ENCODE measurements at places on chromosomes 13 and 19.

GRCh38 chr13:20239748-20240147 is 7.6 kb upstream of the GJB6 start:
- DNase-seq: no peak

DNA sequence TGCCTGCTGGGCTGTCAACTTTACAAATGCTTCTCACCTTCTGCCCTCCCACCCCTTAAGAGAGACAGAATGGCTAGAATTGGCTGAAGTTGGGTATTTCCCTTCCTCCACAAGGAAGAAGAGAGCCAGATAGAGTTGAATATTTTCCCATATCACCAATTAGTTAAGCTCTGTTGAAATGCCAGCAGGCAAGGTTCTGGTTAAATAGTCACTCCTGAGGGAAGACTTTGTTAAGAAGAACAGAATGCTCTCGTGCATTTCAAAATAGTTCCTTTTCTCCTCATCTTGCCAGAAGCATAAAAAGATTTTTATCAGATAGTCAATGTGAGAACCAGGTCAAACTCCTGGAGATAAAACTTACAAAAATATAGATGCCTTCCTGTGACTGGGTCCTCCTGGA is 2857.0 kb upstream of the PCDH20 start:
- DNase-seq: no peak

- DNase-seq: no peak
Observed at GRCh38 chr13:32587811-32588170, 1.5 kb downstream of the PDS5B start.

- no peak for DNase-seq
Observed at GRCh38 chr19:46715620-46715974, 1.3 kb downstream of the PRKD2 start.

GRCh38 chr13:38239874-38240273 is 109.8 kb upstream of the UFM1 start:
- DNase-seq: no peak

GRCh38 chr19:5993648-5994358 is 15.9 kb upstream of the RANBP3 start:
- peak; percentile 30 for DNase-seq

GRCh38 chr13:20160306-20161274 is at the start of gene GJA3:
TSS of gene GJA3 (minus strand) at chr13:20161052. CDS start at chr13:20143288, 17,764 bp downstream.
- DNase-seq: peak; percentile 17

DNA sequence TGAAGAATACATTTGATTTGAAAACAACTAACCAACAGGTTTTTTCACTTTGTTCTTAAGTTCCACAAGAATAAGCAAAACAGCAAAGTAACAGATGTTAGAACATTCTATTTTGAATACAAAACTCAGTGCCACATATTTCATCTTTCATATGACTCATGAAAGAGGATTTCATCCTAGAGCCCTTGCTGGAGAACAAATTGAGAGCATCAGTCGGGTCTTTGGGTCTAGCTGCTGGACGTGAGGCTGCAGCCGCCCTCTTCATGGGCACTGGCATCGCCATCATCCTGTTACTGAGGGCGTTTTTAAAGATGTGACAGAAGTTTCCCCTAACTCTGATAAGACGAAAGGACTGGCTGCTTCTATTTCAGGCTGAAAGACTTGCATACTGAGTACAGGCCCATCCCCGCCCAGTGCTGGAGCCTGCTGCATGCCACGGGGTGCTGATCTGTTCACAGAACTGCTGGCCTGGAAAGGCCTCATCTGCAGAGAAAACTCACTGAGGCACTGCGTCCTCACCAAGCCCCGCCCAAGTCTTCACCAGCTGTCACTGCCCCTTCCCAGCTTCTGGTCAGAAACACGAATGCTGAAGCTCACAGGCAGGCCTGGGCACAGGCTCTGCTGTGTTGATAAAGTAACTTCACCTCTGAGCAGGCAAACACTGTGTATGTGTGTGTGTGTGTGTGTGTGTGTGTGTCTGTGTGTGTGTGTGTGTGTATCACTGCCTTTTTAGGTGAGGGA is 101.4 kb downstream of the TUBGCP3 start:
- no peak for DNase-seq

- no peak for DNase-seq
Observed at GRCh38 chr13:79604752-79605151, 123.8 kb downstream of the NDFIP2 start.

GRCh38 chr13:95822303-95822702 is 145.4 kb downstream of the DNAJC3 start:
- no peak for DNase-seq

- no peak for DNase-seq
Observed at GRCh38 chr19:22260499-22260898, 25.7 kb upstream of the ZNF729 start.

DNA sequence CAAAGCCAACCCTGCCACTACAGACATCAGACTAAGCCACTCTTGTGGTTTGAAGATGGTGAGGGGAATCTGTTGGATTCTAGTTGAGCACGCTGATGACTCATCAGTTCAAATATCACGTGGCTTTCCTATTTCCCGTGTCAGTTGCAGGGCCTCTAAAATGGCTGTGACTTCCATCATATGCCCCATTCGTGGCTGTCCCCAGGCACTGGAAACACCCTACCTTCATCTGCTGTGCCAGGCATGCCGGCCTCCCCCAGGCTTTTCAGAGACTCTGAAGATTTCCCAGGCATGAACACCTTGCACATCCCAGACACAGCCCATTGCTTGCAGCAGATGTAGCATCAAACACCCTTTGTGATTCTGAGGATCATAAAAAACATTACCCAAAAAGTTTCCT is 659.9 kb downstream of the UQCRFS1 start:
- DNase-seq: peak; percentile 9

- no peak for DNase-seq
Observed at GRCh38 chr13:37216331-37216730, 110.9 kb upstream of the CSNK1A1L start.

DNA sequence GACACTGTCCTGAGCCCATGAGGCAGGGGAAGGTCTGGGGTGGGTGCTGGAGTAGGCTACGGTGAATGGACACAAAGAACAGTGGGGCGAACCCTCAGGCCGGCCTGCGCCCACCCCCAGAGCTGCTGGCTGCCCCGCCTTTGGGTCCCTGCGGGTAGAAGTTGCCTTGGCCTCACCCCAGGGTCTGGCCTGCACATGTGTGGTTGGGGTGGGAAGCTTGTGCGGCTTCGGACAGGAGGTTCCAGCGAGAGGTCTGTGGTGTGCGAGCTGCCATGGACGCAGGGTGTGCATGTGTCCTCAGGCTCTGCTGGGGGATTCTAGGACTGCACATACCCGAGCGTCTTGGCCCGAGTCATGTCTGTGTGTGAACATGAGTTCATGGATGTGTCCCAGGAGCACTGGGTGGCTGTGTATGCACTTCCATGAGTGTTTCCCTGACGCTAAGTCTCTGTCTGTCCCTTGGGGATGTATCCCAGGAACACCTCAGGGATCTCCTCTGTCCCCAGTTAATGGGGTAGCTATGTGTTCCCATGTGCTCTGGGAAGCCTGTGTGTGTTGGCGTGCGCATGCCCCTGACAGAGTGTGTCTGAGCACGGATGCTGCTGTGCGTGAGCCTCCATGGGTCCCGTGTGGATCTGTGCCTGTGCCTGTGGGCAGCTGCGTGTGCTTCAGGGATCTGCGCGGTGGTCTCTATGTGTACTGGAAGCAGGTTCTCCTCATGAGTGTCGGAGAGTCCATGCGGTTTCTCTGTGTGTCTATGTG is 20.8 kb upstream of the POU2F2 start:
- no peak for DNase-seq

DNA sequence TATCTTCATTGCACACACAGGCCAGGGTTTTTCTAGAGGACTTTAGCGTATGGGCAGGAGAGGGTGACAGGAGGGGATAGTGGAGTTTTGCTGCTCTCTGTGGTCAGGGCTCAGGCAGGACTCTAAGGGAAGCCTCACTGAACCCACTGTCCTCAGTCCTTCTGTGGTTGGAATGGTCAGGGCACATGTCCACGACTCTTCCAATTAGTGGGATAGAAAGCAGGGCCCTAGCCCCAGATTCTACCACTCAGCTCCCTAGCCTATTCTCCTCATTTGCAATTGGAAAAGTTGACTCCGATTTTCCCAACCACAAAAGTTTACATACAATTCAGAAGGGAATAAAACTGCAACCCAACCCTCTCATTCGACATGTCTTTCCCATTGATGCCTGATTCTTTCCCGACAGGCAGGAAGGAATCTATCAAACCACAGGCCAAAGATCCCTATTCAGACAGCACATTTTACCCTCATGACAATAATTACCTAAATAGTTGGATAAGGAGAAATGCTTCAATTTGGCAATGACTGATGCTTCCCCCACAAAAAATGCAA is 38.2 kb downstream of the TGDS start:
- peak; percentile 11 for DNase-seq

DNA sequence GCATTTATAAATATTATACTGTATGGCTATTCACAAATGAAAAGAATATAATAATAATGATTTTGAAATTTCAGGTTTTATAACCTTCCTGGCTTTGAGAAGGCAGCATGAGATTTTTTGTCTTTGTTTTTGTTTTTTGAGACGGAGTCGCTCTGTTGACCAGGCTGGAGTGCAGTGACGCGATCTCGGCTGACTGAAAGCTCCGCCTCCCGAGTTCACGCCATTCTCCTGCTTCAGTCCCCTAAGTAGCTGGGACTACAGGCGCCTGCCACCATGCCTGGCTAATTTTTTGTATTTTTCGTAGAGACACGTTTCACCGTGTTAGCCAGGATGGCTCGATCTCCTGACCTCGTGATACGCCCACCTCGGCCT is 64.1 kb downstream of the ZNF429 start:
- DNase-seq: peak; percentile 6

GRCh38 chr19:13220847-13221246 is 70.6 kb downstream of the IER2 start:
- no peak for DNase-seq

DNA sequence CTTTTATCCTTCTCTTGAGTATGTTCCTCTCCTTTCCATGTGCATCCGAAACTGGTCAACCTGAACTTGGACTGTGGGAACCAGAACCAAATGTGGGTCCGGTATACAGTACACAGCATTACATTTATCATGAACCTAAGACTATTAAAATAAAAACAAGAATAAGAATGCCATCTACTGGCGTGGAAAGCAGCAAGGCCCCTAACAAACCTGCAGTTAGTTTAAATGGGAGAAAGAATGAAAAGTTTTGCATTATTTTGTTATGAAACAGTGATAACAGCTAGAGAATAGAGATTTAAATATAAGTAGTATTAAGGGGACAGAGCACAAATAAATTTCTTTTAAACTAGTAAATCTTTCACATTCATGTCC is 159.5 kb downstream of the RBM26 start:
- DNase-seq: no peak

DNA sequence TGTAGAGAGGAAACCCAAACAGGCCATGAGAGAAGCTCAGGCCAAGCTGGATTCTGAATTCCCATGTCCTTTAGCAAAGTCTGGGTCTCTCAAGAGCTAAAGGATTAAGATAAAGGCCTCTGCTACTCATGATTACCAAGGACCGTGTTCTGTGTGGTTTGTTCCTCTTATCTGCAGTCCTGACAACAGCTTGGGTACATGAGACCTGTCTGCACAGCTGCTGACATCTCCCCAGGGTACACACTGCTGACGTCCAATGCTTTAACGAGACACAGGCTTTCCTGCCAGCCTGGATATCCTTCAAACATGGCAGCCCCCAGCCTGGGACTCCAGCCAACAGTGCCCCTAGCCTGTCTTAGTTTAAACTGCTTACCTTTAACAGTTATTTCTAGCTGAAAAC is 211.0 kb downstream of the SLC7A1 start:
- DNase-seq: no peak

GRCh38 chr19:42191855-42192254 is 25.6 kb downstream of the DEDD2 start:
- peak; percentile 41 for DNase-seq

GRCh38 chr13:33446821-33447725 is 161.5 kb upstream of the STARD13 start:
- peak; percentile 33 for DNase-seq

DNA sequence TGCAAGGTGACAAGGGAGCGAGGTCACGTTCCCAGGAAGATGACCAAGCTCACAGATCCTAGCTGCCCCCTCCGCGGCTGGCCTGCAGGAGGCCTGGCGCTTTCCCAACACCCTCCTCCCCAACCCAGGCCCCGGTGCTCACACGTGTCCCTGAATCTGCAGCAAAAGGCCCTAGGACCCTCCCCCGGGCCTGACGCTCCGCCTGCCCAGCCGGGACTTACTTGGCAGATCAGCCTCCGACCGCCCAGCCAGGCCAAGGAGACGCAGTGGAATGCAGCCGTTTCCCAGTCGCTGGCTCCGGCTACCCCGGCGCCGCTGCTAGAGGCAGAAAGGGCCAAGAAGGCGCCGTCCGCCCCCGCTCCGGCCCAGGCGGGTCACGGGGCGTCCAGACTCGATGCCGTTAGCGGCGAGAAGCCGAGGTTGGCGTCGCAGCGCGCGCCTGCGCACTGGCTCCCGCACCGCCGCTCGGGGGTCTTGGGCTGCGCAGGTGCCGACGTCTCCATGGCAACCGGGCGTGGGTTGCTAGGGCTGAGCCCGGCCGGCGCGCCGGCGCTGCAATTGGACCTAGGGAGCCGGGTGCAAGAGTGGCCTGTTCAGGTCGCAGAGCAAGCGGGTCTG is at the start of gene PNMA8A:
TSS of gene PNMA8A (minus strand) at position 448 of the 618 bp plus-strand sequence. CDS start 528 bp downstream, outside the sequence.
- peak; percentile 74 for DNase-seq

DNA sequence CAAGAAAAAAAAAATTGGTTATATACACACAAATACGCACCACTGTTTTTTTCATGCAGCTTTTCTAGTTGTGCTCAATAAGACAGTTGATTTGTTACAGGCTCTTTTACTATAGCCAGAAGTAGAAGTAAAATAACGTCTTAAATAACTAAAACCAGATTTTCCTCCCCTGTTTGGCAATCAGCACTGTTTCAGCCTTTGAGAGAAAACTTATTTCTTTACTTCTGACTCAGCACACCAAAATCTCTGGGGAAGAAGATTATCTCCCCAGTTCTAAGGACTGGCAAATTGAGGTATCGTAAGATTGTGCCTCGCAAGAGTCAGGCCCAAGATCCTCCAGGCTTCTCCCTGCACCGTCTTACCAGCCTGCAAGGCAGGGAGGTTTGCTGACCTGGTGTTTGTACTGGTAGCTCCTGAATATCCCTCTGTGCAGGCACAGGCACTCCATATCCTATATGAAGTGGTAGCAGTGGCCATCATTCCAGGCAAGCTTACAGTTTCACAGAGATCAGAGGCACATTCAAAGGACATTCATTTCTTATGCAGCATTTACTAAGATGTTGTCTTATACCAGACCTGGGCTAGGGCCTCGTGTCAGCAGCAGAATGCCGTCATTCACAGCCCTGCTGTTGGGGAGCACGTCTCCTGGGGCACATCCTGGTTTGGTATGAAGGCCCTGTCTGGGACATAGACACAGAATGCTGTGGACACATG is 268.2 kb downstream of the ZNF536 start:
- DNase-seq: peak; percentile 23

- no peak for DNase-seq
Observed at GRCh38 chr19:13932149-13932637, 6.0 kb downstream of the PODNL1 start.

DNA sequence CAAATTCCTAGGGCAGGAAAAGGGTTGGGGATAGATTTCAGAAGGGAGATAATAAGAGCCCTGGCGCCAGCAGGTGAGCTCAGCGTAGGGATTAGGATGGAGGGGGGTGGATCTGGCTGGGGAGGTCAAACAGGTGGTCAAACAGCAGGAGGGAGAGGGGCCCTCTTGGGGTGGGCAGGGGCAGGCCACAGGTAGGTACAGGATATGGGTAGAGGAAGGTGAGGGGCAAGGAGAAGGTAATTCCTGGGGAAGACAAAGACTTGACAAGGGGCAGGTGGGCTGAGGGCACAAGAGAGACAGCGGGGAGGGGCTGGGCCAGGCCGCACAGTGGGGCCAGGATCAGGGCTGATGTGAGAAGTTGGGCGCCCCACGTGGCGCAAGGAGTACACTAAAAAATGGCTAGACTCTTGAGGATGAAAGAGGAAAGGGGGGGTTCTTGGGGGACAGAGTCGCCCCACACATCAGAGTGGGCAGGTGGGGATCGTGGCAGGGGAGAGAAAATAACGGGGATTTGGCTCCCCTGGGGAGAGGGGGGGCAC is 713 bp downstream of the KRI1 start:
- DNase-seq: peak; percentile 56
